NCI-H460 (cell line): ENCODE measurements at places on chromosomes 1 and 21.

GRCh38 chr1:33221385-33221758 lies 34.9 kb upstream of the ZNF362 start:
- no peak for DNase-seq

DNA sequence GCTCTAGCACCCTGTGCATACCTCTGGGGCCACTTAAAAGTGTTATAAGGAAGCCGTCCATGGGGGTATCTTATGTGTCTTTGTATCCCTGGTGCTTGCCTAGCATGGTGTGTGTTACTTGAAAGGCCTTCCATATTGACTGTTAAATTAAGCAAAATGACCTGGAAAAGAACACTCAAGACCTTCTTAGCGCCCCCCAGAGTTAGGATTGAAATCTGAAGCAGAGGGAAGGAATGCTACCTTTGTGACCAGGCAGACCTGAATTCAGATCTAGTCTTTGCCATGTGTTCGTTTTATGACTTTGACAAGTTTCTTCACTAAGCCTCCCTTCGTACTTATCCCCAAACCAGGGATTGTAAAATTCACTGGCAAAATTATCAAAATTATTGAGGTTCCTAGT lies 59.9 kb downstream of the SLC22A15 start:
- DNase-seq = no peak

- DNase-seq = no peak
Observed at GRCh38 chr1:225886159-225887029, 2.6 kb downstream of the LEFTY1 start.

- DNase-seq = no peak
Observed at GRCh38 chr1:245393694-245394093, 238.9 kb downstream of the KIF26B start.

- no peak for DNase-seq
Observed at GRCh38 chr1:21550097-21550496, 40.9 kb downstream of the ALPL start.

DNA sequence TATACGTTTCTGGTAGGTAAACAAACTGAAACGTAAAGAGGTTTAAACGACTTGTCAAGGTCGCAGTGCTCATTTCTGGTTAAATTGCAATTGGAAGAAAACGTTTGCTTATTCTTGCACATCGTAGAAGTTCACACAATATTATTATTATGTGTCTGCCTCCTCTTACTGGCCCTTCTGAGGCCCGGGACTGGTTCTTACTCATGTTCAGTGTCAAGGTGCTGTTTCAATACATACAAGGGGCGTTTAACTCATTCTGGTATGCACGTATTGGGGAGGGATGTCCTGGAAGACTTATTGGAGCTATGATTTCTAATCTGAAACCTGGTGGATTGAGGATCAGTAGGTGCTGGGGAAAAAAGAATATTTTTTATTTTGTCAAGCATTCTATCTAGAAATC lies 932 bp downstream of the RPF1 start:
- no peak for DNase-seq

- DNase-seq = no peak
Observed at GRCh38 chr1:171611306-171611705, 10.7 kb upstream of the MYOCOS start.

- no peak for DNase-seq
Observed at GRCh38 chr1:218332416-218332815, 12.7 kb upstream of the TGFB2 start.

DNA sequence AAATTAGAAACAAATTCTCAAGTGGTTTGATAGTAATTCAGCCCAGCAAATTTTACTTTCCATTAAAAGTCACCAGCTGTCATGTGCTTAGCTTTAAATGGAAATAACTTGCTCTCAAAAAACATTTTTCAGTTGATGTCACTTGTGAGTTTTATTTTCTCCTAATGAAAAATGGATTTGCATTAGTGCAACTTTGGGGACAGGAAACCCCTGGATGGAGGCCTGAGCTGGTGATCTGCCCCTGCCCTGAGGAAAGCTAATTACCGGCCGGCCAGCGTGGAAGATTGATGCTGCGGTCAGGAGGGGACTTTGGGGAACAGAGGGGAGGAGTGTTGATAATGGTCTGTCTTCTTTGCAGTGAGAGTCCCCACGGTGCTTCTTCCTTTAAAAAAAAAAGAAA lies 66.8 kb upstream of the ANGPTL1 start:
- no peak for DNase-seq

DNA sequence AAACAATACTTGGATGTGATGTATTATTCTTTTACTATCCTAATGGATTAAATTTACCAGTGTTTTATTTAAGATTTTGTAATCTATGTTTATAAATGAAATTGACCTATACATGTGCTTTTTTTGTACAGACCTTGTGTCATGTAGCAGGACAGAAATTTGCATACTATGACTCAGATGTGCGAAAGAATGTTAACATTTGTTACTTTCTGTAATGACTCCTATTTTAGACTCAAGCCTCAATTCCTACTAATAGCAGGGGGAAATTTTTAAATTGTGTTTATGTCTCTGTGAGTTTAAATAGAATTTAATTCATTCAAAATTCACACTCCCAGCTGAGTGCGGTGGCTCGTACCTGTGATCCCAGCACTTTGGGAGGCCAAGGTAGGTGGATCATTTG lies 21.8 kb upstream of the RIMKLA start:
- no peak for DNase-seq

GRCh38 chr21:37593015-37593414 lies 226.4 kb downstream of the DYRK1A start:
- DNase-seq = no peak

GRCh38 chr1:107871687-107872395 lies 93.1 kb downstream of the VAV3 start:
- DNase-seq = no peak

DNA sequence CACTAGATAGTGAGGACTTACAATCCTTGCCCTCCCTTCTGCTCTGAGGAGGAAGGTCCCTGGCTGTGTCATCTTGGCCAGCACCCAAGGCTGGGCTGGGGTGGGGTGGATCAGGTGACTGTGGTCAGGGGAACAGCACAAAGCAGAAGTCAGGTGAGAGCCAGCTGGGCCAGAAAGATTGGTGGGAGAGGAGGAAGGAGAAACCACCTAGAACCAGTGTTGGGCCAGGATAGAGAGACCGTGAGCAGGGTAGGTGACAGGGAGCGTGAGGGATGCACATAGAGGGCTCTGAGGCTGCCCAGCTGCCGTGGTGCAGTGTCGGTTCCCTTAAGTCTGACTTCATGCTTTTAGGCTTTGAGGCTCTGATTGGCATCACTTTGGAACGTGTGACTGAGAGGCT lies 22.7 kb downstream of the NCF2 start:
- no peak for DNase-seq

DNA sequence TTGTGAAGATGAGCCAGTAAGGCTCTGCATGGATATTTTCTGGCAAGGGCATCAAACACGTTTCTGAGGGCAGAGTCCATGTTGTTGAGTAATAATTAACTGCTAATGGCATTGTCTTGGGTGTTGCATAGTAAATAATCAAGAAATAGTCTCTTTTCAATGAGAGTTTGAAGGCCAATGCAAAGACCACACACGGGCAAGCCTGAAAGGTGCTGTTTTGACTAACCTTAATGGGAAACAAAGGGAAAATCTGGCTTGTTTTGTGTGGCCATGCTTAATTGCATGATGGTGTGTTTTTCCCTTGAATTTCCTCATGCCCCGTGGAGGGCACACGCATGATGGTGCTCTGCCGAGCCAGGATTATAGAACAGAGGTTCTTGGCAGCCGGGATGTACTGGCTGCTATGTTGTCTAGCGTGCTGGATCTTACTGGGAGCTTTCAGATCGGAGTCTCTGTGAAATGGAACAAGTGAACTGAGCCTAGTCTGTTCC lies 127.6 kb downstream of the NOS1AP start:
- no peak for DNase-seq

DNA sequence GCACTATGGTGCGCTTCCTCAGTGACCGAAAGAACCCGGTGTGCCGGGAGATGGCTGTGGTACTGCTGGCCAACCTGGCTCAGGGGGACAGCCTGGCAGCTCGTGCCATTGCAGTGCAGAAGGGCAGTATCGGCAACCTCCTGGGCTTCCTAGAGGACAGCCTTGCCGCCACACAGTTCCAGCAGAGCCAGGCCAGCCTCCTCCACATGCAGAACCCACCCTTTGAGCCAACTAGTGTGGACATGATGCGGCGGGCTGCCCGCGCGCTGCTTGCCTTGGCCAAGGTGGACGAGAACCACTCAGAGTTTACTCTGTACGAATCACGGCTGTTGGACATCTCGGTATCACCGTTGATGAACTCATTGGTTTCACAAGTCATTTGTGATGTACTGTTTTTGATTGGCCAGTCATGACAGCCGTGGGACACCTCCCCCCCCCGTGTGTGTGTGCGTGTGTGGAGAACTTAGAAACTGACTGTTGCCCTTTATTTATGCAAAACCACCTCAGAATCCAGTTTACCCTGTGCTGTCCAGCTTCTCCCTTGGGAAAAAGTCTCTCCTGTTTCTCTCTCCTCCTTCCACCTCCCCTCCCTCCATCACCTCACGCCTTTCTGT lies 7.3 kb upstream of the PIGV start:
- DNase-seq = no peak

DNA sequence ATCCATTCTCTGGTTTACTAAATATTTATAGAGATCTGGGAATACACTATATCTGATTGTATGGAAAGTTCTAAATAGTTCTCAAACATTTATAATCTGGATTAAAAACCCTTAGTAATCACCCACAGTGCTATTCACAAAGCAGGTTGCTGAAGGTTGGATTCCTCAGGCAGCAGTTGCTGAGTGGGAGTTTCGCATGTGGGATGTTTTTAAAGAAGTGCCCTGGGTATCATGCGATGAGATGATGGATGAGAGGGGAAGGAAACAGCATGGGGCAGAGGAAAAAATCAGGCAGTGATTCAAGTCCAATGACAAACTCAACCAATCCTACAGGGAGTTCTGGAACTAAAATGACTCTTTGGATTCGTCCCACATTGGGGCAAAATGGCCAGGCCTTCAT lies 85.3 kb upstream of the GALNT2 start:
- no peak for DNase-seq

DNA sequence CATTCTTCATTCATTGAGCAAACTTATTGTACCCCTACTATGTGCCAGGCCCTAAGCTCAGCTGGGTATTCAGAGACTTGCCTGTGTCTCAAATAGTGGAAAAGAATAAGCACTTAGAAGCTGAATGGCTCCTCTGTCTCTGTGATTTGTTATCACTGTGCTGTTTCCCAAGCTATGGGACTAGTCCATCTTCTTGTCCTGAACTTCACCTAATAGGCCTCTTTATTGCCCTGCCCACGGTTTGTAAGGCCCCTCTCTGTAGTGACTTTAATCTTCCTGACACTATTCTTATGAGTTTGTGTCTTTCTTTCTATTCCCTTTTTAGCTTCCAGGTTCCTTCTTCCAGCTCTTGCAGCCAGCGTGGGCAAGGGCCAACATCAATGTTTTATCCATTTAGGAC lies 85.4 kb upstream of the LPGAT1 start:
- no peak for DNase-seq

DNA sequence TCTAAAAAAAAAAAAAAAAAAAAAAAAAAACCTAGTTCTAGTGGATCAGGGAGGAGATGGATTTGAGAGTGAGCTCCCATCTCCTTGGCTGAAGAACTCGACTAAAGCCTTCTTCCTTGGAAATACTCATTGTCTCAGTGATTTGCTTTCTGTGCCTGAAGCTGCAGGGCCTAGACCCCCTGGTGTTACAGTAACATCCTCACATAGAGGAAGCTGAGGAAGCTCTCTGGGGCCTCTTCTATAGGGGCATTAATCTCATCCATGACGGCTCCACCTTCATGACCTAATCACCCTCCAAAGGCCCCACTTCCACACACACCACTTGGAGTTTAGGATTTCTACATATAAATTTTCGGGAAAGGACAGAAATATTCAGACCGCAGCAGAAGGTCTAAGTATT lies 95.9 kb upstream of the ETS2 start:
- no peak for DNase-seq

- DNase-seq = peak; percentile 63
Observed at GRCh38 chr1:209648931-209649776, 3.1 kb downstream of the LAMB3 start.

DNA sequence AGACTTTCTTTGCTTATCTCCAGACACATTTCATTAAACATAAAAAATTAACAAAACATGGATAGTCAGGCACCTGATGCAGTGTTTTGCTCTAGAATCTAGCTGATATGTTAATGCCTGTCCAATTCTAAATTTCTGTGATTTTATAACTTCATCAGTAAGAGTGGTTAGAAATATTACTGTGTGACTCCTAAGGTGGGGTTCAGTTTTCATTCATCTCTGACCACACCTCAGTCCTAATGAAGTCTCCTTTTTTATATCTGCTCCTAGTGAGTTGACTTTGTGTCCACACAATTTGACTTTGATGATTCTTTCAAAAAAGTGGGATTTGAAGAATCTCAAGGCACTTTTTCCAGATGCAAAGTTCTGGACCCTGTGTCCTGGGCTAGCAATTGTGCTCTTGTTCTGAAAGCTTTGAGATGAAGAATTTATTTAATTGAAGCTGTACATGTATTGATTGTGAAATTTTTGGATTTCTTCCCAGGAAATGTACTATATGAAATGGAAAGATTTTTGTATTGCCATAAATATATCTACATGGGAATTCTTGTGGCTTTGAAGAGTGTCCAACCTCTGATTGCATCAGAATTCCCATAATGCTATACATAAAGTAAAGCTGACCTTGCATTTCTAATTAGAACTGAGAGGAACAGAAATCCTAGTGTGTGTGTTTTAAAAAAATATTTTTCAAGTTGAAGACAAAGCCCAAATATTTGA lies 111.2 kb downstream of the GIPC2 start:
- DNase-seq = no peak

DNA sequence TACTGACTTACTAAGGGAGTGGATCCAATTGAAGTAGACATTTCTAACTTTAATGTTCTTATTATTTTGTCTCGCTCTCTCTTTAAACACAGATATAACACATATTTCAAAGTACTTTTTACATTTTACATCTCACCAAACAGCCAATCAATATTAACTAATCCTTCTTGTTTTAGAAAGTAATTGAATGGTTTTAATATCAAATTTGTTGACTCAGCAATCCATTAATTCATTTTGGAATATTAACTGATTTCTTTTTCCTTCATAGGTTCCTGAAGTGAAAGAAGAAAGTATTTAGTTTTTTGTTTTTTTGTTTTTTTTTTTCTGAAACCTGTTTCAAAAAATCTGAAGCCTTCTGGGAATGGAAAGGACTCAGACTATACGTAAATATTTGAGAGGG lies 62.3 kb upstream of the DPYD start:
- no peak for DNase-seq

- no peak for DNase-seq
Observed at GRCh38 chr1:232968965-232969364, 18.6 kb downstream of the NTPCR start.

- DNase-seq = no peak
Observed at GRCh38 chr1:22761821-22762220, 51.2 kb downstream of the EPHB2 start.

DNA sequence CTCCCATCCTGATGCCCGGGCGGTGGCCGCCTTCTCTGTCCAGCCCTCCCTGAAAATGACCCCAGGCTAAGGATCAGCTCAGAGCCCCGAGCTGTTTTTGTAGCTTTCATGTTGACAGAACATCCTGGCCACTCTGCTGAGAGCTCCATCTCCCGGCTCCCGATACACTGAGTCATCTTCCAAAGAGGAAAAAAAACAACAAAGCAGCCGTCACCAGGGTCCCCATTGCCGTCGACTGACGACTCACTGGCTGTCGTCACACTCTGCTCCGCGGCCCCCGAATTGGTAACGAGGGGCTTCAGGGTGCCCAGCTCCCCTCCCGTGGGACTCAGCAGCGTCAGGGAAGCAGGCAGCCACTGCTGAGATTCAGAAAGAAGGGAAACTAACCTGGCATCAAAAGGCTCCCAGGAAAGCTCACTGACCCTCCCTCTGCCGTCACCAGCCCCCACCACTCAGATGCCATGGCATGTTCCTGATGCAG lies 67.2 kb downstream of the CD46 start:
- DNase-seq = no peak
